ENCODE measurements at places on chromosomes 12 and 14.

DNA sequence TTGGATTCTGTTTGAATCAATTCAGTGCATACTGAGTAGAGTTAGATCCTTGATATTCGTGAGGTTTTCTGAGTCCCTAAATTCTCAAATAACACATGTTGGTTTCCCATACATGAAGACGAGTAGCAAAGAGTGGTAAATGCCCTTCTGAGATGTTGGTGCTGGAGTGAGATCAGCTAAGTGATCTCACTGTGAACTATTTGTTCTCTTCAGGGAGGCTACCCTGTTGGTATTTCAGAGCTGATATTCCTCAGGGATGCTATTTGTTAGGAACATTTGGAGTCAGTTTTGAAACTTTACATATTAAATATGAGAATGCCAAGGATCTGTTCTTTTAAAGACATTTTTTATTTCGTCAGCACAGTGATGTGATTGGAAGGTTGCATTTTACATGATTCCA, 54.7 kb downstream of the SUSD6 start:
- no peak for DNase-seq

- peak; percentile 68 for DNase-seq
Observed at GRCh38 chr12:7017870-7018349, 366 bp downstream of the LPCAT3 start.

GRCh38 chr12:25715102-25715501, 162.0 kb upstream of the LMNTD1 start:
- peak; percentile 14 for DNase-seq

GRCh38 chr12:14418451-14418890, 53.0 kb downstream of the ATF7IP start:
- DNase-seq, result no peak

GRCh38 chr12:67141296-67142018, 127.7 kb upstream of the CAND1 start:
- no peak for DNase-seq

Measured in myocyte (in vitro differentiated cells).